ENCODE measurements at places on chromosomes 2 and 18. TPM values are rescaled to one million over a fixed set of nuclear protein-coding genes. Genes with fewer than 3 reads are reported as not detected.

Gene GPR155
- 11.7 TPM for total RNA-seq

Gene ZNF512
- 32.6 TPM for total RNA-seq

- DNase-seq: no peak
Measured at GRCh38 chr2:207223051-207223450, 57.3 kb upstream of the KLF7 start.

DNA sequence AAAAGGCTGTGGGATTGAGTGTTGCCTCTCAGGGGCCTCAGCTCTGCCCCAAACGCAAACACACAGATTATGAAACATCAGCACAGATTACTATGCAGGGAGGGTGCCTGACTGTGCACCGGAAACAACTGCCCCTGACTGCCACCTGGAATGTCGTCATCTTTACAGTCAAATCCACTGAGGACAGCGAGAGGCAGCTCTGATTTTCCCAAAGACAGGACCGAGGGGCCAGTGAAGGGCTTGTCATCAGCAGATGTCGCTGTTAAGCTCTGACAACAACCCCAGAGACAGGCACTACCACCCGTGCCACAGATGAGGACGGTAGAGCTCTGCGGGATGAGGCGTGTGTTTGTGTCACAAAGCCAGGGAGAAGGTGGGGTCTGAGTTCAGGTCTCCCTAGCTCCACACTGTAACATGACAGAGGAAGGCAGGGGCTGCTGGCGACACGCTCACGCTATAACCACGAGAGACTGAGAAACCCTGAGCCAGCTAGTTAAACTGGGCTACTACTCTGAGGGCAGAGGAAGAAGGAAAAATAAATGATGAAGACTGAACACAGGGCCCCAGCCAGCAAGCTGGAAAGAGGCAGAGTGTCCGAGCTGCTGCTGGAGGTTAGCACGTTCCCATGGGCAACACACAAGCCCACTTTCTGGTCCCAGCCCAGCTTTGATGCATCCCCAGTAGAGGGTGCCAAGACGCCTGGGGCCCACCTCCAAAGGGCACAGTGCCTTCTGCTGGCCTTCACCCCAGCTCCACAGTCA, 47.0 kb downstream of the PARD6G start:
- DNase-seq: no peak

DNA sequence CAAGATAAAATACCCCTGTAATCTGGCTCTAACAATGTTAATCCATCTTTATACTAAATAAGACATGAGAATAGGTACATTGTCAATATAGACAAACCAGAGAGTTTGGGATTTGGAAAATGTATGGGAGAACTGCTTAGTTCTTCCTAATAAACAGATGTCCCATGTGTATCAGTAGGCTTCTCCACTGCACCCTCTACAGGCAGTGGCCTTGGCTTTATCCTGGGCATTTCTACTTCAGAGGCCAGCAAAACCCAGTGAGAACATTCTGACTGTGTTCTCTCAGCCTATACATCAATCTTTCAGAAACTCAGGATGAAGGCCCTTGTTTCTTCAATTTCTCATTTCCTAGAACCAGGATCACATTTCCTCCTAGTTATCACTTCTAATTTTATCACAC, 1167.5 kb upstream of the ACVR2A start:
- no peak for DNase-seq

DNA sequence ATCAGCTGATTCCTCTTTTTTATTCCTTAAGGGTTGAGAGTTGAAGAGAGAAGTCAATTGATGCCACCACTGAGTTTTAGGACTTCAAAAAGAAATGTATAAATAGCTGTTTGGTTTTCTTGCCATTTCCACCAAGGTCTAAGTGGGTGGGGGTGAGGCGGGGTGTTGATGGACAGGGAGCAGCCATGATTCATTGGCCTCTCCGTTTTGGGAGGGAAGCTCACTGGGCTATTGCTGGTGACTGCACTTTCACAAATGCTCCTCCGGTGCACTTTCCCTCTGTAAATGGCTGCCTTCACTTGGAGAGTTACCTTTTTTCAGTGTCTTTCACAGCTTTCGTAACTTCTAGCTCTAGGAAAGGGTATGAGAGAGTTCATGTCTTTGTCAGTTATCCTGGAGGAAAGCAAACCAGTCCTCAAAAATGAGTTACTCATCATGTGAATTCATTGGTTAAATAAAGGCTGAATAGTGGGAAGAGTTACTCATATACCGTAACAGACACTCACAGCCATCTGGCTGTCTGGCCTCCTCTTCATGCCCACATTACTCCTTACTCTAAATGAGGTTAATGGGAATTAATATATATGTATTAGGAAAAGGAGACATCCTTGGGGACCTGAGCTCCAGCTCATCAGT, 17.4 kb upstream of the CTAGE1 start:
- no peak for DNase-seq

GRCh38 chr2:50694798-50695197, 337.1 kb downstream of the NRXN1 start:
- no peak for DNase-seq
